ENCODE measurements at places on chromosomes 16 and 17.

GRCh38 chr16:58211245-58211644 is 13.3 kb upstream of the CSNK2A2 start:
- no peak for DNase-seq

- DNase-seq, result no peak
Measured at GRCh38 chr17:36645422-36645821, 44.0 kb downstream of the MRM1 start.

- no peak for DNase-seq
Measured at GRCh38 chr16:14362774-14363371, 267.2 kb downstream of the PARN start.

GRCh38 chr17:82244413-82245133 is 15.7 kb downstream of the SLC16A3 start:
- no peak for DNase-seq

DNA sequence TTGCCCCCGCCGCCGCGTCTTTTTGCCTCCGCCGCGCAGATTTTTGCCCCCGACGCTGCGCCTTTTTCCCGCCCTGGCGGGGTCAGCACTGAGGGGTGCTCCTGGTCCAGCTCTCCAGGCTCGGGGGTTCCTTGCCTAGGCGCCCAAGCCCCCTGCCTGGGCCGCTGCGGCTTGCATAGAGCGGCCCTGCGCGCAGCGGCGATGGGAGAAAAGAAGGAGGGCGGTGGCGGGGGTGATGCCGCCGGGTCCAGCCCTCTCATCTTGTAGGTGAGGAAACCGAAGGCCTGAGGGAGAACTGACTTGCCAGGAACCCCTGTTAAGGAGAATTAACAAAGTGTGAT is 330.8 kb upstream of the WSB1 start:
- no peak for DNase-seq

- DNase-seq, result peak; percentile 51
Measured at GRCh38 chr17:63998050-63998720, at the start of gene PRR29. Gene PRR29, plus strand, starts transcription at chr17:63998351. Its CDS starts 14 bp downstream, at chr17:63998365.

GRCh38 chr16:17257426-17258023 is 213.2 kb downstream of the XYLT1 start:
- no peak for DNase-seq

GRCh38 chr17:60395508-60396065 is 3.7 kb upstream of the USP32 start:
- DNase-seq, result no peak
